Activated gamma-delta T cell treated with Interleukin-2 at 50 U/mL for 16 hours (primary cell): ENCODE measurements at places on chromosomes 11 and 22.

DNA sequence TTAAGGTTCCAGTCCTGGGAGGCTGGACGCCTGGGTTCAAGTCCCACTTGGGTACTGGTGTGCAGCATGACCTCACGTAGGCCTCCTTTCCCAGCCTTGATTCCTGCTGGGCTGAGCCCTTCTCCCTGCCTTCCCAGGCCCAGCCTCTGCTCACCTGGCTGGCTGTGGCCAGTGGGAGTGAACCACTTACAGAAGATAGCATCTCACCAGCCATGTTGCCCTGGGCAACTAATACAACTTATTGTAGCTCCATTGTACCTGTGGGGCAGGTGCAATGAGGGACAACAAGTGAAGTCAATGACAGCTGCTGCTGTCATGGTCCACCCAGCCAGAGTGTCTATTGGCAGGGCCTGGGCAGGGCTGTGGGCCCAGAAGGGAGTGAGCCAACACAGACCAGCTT lies 48.4 kb upstream of the MPEG1 start:
- DNase-seq = no peak

- DNase-seq = no peak
These were observed 28.3 kb downstream of the SLC1A2 start for GRCh38 chr11:35390737-35391682.

GRCh38 chr11:76166314-76166713 lies 40.0 kb downstream of the WNT11 start:
- no peak for DNase-seq

GRCh38 chr11:66636411-66636810 lies 2.1 kb upstream of the RBM4 start:
- no peak for DNase-seq

DNA sequence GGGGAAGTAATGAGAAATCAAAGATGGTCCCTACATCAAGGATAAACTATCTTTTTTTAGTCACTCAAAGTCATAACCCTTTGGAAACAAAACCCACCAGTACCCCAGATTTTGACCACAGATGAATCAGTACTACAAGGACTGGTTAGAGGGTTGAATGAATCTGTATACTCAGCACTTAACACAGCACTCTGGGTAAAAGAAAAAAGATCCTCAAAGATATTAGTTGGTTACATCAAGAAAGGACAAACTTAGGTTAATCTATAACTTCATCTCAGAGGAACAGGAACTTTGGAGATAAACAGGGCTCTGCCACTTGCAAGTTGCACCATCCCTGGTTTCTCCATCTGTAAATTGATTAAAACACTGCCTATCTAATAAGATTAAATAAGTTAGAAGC lies 18.8 kb downstream of the SC5D start:
- no peak for DNase-seq
